SJCRH30 (cell line): ENCODE measurements at places on chromosomes 1 and 21.

DNA sequence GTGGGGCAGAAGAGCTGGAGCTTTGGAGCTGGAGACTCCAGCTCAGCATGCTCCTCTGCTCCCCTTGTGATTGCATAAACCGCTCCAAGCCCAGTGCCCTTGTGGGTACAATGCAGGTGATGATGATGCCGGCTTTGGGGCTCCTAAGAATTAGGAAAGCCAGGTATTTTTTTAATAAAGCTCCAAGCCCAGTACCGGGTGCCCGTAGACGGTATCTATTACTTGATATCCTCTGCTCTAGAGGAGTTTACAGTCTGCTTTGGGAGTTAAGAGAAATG is 27.2 kb downstream of the TENT5C start:
- no peak overlapping the region for H3K4me3 ChIP-seq
- no peak for DNase-seq
- no peaks in the 10 kb centered on the region for H3K36me3 ChIP-seq
- H3K4me1 ChIP-seq, result no peaks in the 10 kb centered on the region
- no peak overlapping the region for H3K27ac ChIP-seq

DNA sequence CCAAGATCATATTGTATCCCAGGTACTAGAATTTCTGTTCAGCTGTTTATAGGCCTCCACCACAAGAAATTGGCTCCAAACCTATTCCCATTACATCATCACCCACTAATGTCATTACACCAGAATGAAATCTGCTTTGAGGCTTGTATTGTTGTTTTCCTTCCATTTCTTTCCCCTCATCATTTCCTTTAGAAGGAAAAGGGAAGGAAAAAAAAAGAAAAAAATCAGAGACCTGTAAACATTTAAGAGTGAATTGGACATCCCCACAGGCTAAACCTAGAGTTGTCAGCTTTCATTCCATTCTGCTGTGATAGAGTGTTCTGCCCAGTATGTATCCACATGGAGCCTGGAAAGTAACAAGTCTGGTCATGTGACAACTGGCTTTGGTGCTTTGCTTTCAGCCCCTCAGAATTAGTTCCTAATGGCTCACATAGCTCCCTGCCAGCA is 44.6 kb downstream of the NFYC start:
- peak overlapping the region; percentile 81 for H3K27ac ChIP-seq
- H3K27me3 ChIP-seq, result no peaks in the 10 kb centered on the region
- H3K4me3 ChIP-seq, result no peak overlapping the region
- H3K4me1 ChIP-seq, result peaks cover 13% of the 10 kb centered on the region
- peak; percentile 81 for DNase-seq

GRCh38 chr1:25572107-25572506 is 28.7 kb downstream of the LDLRAP1 start:
- no peak overlapping the region for H3K4me3 ChIP-seq
- DNase-seq, result no peak
- H3K4me1 ChIP-seq, result peaks cover 53% of the 10 kb centered on the region
- H3K27me3 ChIP-seq, result 0 out of 2 replicates have a peak, but pooled peaks cover 3% of the 10 kb centered on the region

DNA sequence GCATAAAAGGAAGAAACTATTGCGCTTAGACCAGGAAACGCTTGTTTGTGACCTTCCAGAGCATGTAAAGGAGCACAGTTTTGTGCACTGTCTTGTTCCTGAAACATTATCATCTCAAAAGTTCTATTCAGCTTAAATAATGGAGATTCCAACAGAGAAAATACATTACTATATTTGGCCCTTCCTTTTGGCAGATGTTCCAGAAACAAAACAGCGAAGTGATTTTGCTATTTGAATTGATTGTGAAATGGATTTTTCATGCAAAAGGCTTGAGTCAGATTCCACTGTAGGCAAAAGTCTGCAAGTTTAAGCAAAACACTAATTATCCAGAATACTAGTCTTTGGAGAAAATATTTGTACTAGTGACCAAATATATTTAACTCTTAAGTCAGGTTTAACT is 80.3 kb upstream of the PTBP2 start:
- H3K27ac ChIP-seq, result no peak overlapping the region
- no peaks in the 10 kb centered on the region for H3K27me3 ChIP-seq
- H3K4me1 ChIP-seq, result no peaks in the 10 kb centered on the region
- DNase-seq, result no peak
- H3K36me3 ChIP-seq, result no peaks in the 10 kb centered on the region

GRCh38 chr1:233721004-233721595 is 107.2 kb downstream of the KCNK1 start:
- no peaks in the 10 kb centered on the region for H3K36me3 ChIP-seq
- H3K4me1 ChIP-seq, result no peaks in the 10 kb centered on the region
- no peak overlapping the region for H3K27ac ChIP-seq
- DNase-seq, result no peak
- no peak overlapping the region for H3K4me3 ChIP-seq

DNA sequence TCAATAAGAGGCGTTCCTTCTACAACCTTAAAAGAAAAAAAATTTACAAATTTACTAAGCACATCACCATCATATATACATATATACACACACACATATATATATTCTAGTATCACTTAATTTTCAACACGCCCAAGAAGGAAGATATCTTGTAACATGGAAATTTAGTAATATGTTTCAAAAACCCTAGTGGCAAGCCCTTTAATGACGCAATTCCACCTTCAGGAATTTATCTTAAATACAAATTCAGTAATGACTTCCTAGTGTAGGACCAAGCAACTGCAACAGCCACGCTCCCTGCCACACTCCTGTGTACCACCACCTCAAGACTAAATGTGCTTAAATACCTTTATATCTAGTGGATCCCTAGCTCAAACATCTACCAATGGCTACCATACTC is 12.5 kb downstream of the LBR start:
- DNase-seq, result no peak
- H3K27me3 ChIP-seq, result no peaks in the 10 kb centered on the region
- no peak overlapping the region for H3K4me3 ChIP-seq
- H3K36me3 ChIP-seq, result peaks cover 94% of the 10 kb centered on the region
- no peaks in the 10 kb centered on the region for H3K4me1 ChIP-seq

DNA sequence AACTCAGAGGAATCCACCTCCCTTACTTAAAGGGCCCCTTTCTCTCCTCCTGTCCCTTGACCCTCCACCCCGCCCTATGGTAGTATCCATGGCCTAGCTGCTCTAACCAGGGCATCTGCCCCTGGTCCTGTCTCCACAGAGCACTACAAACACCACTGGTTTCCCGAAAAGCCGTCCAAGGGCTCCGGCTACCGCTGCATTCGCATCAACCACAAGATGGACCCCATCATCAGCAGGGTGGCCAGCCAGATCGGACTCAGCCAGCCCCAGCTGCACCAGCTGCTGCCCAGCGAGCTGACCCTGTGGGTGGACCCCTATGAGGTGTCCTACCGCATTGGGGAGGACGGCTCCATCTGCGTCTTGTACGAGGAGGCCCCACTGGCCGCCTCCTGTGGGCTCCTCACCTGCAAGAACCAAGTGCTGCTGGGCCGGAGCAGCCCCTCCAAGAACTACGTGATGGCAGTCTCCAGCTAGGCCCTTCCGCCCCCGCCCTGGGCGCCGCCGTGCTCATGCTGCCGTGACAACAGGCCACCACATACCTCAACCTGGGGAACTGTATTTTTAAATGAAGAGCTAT is 1.7 kb downstream of the BTG2 start:
- H3K4me1 ChIP-seq, result peaks cover 26% of the 10 kb centered on the region
- no peaks in the 10 kb centered on the region for H3K27me3 ChIP-seq
- peaks cover 18% of the 10 kb centered on the region for H3K36me3 ChIP-seq

- no peak overlapping the region for H3K27ac ChIP-seq
- no peaks in the 10 kb centered on the region for H3K27me3 ChIP-seq
- H3K4me3 ChIP-seq, result no peak overlapping the region
- DNase-seq, result no peak
- H3K4me1 ChIP-seq, result no peaks in the 10 kb centered on the region
- no peaks in the 10 kb centered on the region for H3K36me3 ChIP-seq
These were observed 459.9 kb downstream of the ADGRL2 start for GRCh38 chr1:82260666-82261065.

- H3K27ac ChIP-seq, result no peak overlapping the region
- no peak overlapping the region for H3K4me3 ChIP-seq
- no peak for DNase-seq
- H3K27me3 ChIP-seq, result no peaks in the 10 kb centered on the region
- H3K36me3 ChIP-seq, result no peaks in the 10 kb centered on the region
These were observed 39.0 kb downstream of the LRRC8C start for GRCh38 chr1:89671775-89672488.

DNA sequence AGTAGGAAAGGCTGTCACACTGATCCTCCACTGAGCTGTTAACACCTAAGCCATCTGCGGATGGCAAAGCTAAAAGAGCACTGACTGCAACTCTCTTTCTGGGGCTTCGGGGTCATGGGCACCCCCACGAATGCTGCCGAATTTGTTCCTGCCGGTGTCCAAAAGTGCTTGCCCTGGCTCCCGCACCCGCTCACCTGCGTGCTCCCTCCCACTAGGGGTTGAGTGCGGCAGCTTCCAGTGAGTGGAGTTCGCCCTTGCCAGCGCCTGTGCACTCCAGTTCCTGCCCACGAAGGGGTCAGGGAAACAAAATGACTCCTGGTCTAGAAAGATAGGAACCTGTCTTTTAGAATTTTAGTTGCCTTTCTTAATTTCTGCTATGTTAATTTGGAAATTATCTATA is 78.7 kb downstream of the IFI44 start:
- DNase-seq, result no peak
- no peak overlapping the region for H3K27ac ChIP-seq
- no peak overlapping the region for H3K4me3 ChIP-seq
- no peaks in the 10 kb centered on the region for H3K36me3 ChIP-seq
- H3K27me3 ChIP-seq, result no peaks in the 10 kb centered on the region
- no peaks in the 10 kb centered on the region for H3K4me1 ChIP-seq

GRCh38 chr1:150006881-150007421 is 3.6 kb downstream of the OTUD7B start:
- peaks cover 15% of the 10 kb centered on the region for H3K4me1 ChIP-seq
- no peaks in the 10 kb centered on the region for H3K27me3 ChIP-seq
- H3K27ac ChIP-seq, result no peak overlapping the region
- no peak for DNase-seq
- H3K4me3 ChIP-seq, result no peak overlapping the region
